Left ventricle myocardium inferior (tissue), 1 donor: ENCODE measurements at places on chromosomes 1 and 21.

GRCh38 chr1:171988243-171988885, 147.1 kb downstream of the DNM3 start:
- no peak for DNase-seq

DNA sequence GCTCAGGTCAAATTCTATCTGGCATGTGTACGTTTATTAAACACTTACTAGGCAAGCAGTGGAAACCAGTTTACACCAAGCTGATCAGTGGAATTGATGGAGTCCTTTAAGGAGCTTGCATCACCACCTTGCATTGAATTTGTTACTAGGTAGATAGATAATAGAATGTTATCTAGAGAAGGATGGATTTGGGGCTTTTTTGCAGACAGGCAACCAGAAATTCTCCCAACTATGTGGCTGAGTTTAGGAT, 44.9 kb downstream of the HHAT start:
- DNase-seq, result no peak

GRCh38 chr21:45549626-45550463, 7.6 kb upstream of the SLC19A1 start:
- peak; percentile 17 for DNase-seq

GRCh38 chr1:8651236-8651890, 166.1 kb downstream of the RERE start:
- no peak for DNase-seq

DNA sequence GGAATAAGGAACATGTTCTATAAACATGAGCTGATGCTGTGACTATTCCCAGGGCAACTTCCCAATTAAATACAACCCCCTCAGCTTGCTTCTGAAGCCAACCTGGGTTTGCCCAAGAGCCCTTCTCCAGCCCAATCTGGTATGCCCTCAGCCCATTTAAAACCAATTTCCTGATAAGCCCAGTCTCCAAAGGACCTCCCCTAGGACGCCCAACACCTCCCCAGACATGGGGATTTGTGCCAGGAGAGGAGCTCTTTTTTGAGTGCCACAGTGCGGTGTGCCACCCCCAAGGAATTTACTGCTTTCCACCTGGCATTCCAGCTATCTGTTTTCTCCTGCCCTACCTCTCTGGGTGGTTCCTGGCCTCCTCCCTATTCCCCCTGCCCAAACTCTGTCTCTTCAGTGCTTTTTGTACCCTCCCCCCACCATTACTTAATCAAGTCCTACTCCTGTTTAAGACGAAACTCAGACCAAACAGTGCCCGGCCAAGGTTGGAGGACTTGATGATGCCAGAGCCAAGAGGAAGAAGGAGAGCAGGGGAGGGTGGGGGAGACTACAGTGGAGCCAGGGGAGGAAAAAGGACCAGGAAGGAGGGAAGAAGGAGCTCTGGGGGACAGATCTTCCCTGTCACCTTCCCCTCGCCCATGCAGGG, 11.4 kb upstream of the EFNA1 start:
- no peak for DNase-seq

GRCh38 chr1:960363-961131, at the start of gene KLHL17:
KLHL17 (plus strand) TSS chr1:960584; CDS start chr1:960694, 110 bp downstream.
- DNase-seq, result peak; percentile 80

DNA sequence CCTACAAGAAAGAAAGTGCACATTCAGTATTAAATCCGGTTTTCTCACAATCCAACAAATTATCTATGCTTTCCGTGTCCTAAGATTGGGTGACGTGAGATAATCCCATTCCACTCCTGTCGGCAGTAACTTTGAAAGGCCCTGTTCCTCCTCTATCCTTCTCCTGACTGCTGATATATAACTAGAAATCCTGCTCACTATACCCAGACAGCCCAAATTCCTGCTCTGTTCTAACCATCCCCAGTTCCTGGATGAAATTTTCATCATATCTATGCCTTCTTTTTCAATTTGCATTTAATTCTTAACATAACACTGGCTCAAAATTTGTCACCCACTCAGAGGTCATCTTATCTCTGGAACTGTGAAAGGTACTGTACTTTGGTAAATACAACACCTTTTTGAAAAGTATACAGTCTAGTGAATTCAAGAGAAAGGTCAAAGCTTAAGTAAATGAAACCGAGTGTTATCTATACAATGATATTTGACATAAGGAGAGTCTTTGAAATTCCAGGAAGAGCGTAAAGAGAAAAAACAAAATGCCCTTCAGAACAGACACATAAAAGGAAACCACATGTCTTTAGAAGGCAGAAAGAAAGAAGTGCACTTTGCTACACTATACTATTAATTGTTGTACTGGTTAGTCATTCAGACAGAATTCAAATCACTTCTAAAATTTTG, 200.5 kb upstream of the NEGR1 start:
- no peak for DNase-seq

DNA sequence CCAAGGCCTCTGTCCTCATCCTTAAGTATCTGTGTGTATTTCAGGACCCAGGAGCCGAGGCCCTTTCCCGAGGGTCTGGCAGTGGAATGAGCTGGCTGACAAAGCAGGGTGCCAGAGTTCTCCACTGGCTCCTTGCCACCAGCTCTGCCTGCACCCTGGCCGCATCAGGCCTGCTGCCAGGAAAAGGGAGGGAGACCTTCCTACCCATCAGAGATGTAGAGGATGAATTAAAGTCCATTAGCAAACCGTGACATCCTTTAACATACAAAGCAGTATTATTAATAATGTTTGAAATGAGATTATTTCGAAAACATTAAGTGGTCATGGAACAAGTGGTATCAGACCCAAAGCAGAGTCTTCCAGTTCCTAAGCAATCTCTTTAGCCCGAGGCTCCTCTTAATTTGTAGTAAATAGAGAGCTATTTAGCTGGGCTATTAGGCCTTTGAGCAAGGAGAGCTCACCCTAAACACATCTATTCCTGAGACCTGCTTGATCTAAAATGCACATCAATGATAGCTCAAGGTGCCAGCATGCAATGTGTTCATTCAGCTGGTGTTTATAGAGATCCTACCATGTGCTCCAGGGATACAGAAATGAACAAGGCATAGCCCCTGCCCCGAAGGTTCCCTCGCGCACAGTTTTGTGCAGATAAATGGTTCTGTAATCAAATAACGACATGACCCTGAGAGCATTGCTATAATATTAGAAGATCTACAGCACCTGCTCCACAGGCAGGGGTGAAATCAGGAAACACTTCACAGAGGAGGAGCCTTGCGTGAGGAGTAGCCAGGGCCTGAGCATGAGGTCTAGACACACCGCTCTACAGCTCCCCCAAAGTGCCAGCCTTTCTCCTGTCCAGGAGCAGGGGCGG, 44.0 kb downstream of the FAM163A start:
- peak; percentile 28 for DNase-seq

GRCh38 chr1:67589519-67590233, 95.3 kb upstream of the GADD45A start:
- no peak for DNase-seq

DNA sequence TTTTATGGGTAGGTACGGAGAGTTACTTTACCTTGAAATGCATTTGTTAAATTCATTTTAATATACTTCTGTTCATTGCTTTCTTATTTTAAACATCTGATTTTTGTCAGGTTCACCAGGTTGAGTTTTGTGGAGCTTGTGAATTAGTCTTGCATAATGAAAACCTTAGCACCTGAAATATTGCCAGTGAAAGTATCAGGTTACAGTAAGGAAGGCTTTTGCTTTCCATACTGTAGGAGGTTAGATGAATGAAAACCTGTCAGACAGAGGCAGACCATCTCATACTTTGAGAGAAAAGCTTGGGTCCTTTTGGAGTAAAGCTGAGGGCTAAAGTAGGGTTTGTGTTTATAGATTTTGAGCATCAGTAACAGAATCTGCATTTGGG, 34.7 kb downstream of the THRAP3 start:
- DNase-seq, result no peak

DNA sequence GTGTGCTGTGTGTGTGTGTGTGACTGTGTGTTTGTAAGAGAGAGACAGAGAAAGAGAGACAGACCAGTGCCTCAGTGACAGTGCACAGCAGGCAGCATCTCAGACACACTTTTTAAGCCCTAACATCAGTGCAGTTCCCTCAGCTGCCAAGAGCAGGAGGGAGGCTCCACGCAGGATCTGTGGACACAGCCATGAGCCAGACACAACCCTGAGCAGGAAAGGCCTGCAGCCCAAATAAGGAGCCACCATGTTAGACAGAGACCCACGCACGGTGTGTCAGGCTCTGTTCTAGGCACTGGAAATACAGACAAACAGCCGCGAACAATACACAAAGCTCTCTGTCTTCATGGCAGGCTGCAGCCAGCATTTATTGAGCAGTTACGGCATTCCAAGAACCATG, 445.5 kb downstream of the MATN1 start:
- DNase-seq, result no peak

DNA sequence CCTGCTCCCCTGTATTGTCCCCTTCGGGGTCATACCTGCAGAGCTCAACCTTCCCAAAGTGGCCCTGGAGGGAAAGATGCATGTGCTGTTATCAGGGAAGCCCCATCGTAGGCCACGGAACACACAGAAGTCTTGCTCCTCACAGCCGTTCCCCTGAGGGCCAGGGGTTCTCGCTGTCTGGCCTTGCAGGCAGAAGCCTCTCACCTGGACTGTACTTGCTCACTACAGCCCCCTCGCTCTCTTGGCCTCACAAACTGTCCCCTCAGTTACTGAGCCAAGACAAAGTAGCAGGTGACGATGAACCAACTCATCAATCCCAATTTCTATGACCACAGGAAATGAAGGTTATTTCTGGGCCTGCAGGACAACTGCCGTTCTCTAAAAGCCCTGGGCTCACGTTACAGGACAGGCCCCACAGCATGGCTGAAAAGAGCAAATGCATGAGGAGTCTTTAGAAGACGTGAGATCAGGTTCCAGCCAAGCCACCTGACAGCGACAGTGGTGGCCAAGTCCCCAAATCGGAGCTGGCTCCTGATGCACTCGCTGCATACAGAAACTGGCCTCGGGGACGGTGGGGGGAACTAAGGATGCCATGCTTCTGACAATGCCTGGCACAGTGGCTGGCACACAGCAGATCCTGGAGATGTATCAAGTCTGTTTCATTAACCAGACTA, 95.0 kb downstream of the RAVER2 start:
- no peak for DNase-seq

GRCh38 chr1:200226969-200227303, 182.9 kb downstream of the ZNF281 start:
- no peak for DNase-seq

- peak; percentile 69 for DNase-seq
Measured at GRCh38 chr1:1040004-1040991, 20.4 kb downstream of the AGRN start.

DNA sequence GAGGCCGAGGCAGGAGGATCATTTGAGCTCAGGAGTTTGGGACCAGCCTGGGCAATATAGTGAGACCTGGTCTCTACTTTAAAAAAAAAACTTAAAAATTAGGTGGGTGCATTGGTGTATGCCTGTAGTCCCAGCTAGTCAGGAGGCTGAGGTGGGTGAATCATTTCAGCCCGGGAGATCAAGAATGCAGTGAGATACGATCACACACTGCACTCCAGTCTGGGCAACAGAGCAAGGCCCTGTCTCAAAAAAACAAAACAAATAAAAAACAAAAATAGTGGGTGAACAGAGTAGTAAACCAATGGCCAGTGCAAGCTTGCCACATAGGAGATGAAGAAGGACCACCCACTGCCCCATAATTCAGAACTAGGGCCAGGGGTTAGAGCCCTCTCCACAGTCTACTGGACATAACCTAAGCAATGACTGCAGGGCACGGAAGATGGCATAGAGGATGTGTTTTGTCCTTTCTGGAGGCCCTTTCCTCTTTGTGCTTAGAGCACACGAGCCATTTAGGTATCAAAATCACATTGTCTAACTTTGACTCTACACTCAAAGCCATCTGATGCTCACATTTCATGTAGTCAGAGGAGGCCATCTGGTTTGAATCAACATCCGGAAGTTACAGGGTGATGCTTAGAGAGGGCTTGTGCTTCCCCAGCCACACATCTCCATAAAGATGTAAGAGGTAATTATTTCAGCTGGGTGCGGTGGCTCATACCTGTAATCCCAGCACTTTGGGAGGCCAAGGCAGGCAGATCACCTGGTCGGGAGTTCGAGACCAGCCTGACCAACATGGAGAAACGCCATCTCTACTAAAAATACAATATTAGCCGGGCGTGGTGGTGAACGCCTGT, 12.6 kb downstream of the CD2 start:
- no peak for DNase-seq

DNA sequence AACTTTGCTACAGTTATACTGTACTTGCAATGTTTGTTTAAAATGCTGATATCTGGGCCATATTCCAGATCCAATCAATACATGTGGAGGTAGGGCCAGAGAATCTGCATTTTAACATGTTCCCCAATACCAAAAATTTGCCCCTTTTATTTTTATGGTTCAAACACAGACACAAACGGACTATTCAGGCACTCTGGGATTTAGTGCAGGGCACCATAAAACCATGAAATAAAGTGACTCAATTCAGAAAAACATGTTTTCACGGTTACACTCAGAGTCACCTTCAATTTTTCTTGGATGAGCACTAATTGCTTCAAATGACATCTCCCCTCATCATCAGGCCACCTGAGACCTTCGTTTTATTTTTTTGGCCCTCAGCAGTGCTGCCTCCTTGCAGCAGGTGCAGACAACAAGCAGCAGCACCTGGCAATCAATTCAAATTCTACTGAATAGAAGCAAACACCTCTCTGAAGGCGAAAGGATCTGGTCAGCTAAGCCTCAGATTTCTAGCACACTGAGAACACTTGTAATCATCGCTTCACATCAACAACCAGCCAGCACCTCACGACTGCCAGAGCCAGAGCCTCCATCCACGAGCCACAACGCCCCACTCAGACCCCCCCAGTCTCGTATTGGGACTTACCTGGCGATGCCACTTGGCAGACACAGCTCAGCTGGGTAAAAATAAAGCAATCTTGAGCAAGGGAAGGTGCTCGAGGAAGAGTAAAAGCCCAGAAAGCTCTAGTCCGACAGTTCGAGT, 1.1 kb downstream of the ERO1B start:
- no peak for DNase-seq
